ENCODE measurements at places on chromosomes 5 and 9.

- no peak overlapping the region for H3K4me3 ChIP-seq
- no peak overlapping the region for H3K27ac ChIP-seq
- DNase-seq = no peak
- no peaks in the 10 kb centered on the region for H3K27me3 ChIP-seq
These were observed 4.8 kb downstream of the ECSCR start for GRCh38 chr5:139457653-139458306.

DNA sequence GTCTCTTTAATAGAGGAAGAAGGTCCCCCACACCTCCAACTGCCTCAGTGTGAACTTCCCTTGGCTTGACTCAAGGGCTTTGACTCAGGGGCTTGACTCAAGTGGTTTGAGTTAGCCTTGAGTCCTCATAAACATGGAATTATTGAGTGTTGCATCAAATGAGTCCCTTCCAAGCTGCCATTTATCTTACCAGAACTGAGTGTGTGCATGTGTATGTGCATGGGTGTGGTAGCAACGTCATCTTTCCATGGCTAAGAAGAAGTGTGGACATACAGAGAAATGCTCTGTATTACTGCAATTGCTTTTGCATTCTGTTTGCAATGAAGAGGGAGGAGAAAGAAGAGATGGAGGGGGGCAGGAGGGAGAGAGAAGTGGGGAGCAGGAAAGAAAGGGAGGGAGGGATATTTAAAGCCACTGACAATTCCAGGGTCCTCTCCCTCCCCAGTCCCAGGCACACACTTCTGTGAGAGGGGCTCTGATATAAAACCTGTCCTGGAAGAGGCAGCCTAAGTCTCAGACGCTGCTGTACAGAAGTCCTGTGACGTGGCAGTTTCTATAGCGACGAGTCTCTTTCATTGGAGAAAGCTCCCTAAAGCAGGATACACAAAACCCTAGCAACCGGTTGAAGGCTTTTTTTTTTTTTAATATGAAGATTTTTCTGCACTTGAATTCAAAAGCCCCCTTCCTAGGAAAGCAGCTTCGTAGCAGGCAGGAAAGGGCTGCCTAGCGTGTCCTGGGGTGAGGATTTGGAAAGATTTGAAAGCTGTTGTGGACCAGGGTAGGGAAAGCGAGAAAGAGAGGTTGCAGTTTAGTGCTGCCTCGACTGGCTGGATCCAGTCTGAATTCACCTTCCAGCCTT is 93.3 kb upstream of the MAP1B start:
- no peak for DNase-seq
- no peak overlapping the region for H3K4me3 ChIP-seq
- no peaks in the 10 kb centered on the region for H3K27me3 ChIP-seq
- peaks cover 6% of the 10 kb centered on the region for H3K36me3 ChIP-seq
- no peak overlapping the region for H3K27ac ChIP-seq

DNA sequence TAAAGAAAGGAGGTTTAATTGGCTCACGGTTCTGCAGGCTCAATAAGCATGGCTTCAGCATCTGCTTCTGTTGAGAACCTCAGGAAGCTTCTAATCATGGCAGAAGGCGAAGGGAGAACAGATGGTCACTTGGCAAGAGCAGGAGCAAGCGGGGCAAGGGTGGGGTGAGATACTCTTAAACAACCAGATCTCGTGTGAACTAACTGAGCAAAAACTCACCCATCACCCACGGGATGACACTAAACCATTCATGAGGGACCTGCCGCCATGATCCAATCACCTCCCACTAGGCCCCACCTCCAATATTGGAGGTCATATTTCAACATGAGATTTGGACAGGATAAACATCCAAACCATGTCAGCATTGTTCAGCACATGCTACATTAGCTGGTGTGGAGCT is 89.1 kb upstream of the HAND1 start:
- H3K4me3 ChIP-seq = no peak overlapping the region
- peaks cover 56% of the 10 kb centered on the region for H3K27me3 ChIP-seq
- H3K27ac ChIP-seq = no peak overlapping the region
- H3K4me1 ChIP-seq = no peaks in the 10 kb centered on the region
- no peaks in the 10 kb centered on the region for H3K36me3 ChIP-seq

DNA sequence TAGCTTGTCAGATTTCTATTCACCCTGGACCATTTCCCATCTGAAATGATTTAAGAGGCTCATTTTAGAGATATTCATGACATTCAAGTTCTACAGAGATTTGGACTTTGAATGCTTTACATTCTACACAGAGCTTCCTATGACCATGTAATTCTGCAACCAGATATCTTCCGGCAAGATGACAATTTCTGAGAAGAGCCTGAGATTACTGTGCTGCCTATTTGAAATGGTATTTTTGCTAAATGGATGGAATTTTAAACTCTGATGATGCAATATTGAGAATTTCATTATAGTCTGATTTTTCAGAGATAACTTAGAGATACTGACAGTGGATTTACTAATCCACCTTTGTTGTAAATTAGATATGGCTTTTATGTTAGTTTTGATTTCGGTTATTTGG is 16.0 kb upstream of the ACOT12 start:
- DNase-seq = no peak
- no peak overlapping the region for H3K4me3 ChIP-seq
- H3K27ac ChIP-seq = no peak overlapping the region
- no peaks in the 10 kb centered on the region for H3K36me3 ChIP-seq

GRCh38 chr5:157563373-157563928 is 12.1 kb downstream of the ADAM19 start:
- peaks cover 5% of the 10 kb centered on the region for H3K36me3 ChIP-seq
- peaks cover 18% of the 10 kb centered on the region for H3K4me1 ChIP-seq
- H3K27ac ChIP-seq = no peak overlapping the region
- H3K4me3 ChIP-seq = no peak overlapping the region

Measured in Calu3 (cell line).